B cell (primary cell): ENCODE measurements at places on chromosomes 16 and 17.

- DNase-seq, result no peak
These were observed 22.3 kb downstream of the SRP68 start for GRCh38 chr17:76049836-76050537.

- DNase-seq, result no peak
These were observed 3.2 kb downstream of the ACADVL start for GRCh38 chr17:7222972-7223292.

GRCh38 chr17:15422392-15422965, 44.9 kb downstream of the CDRT4 start:
- DNase-seq, result no peak

DNA sequence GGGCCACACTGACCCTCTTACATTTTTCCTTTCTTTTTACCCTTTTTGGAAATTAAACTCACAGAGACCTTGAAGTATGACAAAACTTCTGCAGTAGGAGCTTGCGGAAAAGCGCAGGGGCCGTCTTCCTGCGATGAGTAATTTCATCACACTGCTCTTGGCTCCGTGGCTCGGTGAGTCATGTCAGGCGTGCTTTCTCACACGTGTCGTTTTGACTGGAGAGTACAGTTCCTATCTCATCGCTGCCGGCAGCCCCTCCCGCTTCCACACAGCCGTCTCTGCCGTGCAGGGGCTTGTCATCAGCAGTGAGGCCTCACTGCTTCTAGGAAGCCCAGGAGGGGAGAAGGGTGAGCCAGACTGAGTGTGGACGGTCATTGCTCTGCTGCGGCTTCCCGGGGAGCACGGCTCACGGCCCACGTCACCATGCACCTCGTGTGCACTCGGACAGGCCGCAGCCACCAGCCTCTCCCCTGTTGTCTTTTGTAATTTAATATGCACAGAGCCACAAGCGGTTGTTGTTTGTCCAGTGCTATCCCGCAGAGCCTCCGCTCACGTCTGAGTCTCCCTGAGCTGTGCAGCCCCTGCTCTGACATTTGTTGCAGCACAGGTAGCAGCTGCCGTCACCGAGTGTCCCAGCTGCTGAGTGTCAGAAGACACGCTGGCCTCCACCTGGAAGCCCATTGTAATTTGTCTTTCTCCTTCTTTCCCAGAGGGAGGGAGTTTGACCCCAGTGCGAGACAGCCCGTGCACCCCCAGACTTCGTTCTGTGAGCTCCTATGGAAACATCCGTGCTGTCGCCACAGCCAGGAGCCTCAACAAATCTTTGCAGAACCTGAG, 99.4 kb upstream of the CHMP6 start:
- DNase-seq, result peak; percentile 52

DNA sequence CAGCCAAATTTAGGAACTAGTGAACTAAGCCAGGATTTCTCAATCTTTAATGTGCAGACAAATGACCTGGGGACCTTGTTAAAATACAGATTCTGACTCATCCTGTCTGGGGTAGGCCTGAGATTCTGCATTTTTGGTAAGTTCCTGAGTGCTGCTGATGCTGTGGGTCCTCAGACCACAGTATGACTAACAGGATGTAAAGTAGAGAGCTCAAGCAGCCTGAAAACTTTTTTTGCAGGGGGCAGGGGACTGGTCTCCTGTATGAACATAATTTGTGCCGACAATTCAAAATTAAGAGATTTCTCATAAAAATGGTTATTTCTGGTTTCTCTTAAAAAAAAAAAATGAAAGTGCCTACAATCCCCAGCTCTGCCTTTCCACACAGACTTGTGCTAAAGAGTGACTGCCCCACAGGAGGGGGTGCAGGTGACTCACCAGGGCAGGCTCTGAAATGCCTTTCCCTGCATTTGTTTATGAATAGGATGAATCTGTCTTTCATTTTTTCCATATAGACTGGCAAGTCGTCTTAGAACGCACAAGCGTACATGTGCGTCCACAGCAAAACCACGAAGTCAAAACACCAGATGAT, 271.5 kb downstream of the PHKB start:
- no peak for DNase-seq

GRCh38 chr16:12043953-12044352, 67.4 kb downstream of the SNX29 start:
- DNase-seq, result no peak

GRCh38 chr16:54175169-54175551, 111.4 kb downstream of the IRX3 start:
- no peak for DNase-seq

DNA sequence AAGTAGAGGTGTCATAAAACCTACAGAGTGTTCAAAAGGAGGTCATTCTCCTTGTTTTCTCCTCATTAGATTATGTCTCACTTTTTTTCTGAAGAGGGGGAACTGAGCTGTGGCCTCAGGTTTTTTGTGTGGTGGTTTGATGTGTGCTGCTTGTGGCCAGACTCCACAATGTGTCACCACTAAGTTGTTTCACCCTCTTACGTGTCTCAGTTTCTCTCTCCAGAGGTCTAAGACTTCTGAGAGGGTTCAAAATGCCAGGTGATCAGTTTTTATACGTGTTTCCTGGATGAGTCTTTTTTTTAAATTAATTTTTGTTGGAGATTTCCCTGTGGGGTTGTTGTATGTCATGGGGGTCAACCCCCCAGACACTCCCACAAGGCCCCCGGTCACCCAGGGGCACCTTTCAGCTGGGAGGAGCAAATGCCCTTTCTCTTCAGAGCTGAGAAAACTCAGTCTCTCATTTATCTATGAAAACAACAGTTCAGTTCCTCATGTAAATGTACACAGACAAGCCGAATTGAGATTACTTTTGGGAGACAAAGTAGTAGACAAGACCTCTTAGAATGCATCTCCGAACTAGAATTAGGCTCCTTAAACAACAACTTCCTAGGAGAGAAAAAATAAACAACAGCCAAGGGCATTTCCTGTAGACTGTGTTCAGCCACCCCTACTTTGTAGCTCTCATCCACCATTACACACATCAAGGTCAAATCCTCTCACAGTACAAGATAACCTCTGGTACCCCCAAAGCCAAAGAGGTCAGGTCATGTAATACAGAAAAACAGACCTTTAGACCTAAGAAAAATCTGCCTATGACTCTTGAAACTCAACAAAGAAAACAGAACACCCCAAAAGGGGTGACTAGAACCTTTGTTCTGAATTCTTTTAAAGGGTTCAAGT, 23.9 kb upstream of the TMEM98 start:
- DNase-seq, result no peak

GRCh38 chr16:61246592-61246991, 789.6 kb downstream of the CDH8 start:
- no peak for DNase-seq

DNA sequence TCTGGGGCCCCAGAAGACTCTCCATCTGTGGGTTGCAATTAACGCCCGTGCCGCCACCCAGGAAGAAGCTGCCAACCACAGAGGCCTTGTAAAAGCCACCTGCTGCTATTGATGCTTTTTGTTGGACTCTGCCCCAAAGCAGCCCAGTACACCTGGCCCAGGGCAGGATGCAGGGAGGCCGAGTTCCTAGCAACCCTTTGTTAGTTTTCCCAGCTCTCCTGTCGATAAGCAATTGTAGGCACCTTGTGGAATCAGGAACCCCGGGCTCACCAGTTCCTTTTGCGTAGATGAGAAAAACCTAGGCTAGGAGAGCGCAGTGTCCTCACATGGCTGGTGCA, 103.3 kb downstream of the ABCC6 start:
- DNase-seq, result no peak

GRCh38 chr16:12375046-12375740, 398.7 kb downstream of the SNX29 start:
- DNase-seq, result no peak

- DNase-seq, result no peak
These were observed 154.0 kb downstream of the ZNF423 start for GRCh38 chr16:49701789-49702494.

DNA sequence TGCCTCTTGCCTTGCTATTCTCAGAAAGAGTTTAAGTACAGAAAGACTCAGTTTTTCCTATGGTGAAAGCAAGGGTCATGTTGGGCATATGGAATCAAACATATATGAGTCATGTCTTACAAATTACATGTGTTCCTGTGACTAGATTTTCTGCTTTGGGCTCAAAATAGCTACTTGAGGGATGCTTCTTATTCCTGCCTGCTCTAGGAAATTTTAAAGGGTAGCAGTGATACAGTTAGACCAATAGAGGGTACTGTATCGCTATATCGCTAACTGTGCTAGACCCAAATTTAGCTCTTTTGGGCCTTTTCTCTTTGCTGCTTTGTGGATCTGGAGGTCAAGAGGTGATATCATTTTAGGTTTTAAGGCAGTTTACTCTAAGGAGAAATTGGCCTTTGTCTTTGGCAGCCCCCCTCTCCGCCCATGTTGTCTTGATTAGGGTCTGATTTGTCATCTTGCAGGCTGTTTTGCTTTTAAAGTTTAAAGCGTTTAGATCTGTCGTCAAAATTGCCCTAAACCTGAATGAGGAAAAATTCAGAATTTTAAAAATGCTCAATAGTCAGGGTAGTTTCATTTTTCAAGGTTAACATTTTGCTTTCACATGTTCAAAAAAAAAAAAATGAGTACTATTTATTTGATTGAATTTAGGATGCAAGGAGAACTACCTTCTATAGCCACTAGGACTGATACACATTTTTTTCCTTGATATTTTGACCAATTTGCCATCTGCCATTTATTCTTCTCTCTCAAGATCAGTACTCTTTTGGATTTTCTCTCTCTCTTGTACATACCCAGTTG, 8.8 kb downstream of the NFATC3 start:
- DNase-seq, result peak; percentile 51

- no peak for DNase-seq
These were observed 1.9 kb downstream of the HS3ST3A1 start for GRCh38 chr17:13599864-13600263.

- no peak for DNase-seq
These were observed 52.1 kb downstream of the CMIP start for GRCh38 chr16:81496742-81497141.

- DNase-seq, result peak; percentile 16
These were observed 38.3 kb upstream of the HAPSTR1 start for GRCh38 chr16:9053006-9053601.

DNA sequence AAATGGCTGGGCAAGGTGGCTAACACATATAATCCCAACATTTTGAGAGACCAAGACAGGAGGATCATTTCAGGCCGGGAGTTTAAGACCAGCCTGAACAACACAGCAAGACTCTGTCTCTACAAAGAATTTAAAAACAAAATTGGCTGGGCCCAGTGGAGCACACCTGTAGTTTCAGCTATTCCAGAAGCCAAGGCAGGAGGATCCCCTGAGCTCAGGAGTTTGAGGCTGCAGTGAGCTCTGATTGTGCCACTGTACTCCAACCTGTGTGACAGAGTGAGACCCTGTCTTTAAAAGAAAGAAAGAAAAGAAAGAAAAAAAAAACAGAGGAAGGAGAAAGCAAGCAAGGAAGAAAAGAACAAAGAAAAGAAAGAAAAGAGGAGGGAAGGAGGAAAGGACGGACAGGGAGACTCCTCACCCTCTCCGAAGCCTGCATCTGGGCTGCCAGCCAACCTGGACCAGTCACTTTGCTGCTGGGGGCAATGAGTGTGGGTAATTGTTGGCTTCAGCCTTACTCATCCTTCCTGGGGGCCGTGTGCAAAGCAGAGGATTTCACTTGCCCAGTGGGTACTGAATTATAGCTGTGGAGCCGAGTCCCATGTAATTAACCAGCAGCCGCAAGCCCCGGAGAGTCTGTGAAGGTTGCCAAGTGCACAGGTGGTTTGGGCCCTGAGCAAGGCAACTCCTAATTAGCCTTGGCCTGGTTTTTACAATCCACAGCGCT, 6.7 kb upstream of the MT4 start:
- DNase-seq, result no peak

DNA sequence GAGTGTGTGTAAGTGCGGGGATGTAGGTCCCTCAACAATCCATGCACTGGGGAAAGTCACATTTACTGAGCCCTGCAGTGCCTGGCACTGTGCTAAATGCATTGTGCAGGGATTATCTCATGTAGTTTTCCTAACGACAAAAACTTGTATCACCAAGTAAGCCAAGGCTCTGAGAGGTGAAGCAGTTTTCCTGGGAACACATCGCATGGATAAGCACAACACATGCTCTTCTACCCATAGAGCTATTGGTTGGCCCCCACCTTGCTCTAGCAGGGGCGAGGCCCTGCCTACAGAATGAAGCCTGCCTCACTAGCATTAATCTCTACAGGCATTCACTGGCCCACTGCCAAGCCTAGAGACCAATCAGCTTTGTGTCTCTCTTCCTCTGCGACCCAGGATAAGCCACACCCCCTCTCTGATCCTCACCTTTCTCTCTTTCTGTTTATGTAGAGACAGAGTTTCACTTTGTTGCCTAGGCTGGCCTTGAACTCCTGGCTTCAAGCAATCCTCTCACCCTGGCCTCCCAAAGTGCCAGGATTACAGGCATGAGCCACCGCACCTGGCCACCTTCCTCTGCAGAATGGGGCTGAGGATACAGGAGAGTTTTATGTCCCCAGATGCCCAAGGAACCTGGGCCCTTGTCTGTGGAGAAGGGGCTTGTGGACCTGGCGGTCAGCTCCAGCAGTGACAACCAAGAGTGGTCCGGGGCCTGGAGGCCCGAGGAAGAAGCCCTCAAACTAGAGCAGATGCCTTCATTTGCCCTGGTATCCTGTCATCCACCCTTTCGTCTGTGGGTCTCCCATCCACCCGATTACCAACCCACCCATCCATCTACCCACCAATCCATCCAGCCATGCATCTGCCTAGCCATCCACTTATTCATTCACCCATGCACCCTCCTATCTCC, 12.8 kb downstream of the CDH16 start:
- DNase-seq, result no peak

DNA sequence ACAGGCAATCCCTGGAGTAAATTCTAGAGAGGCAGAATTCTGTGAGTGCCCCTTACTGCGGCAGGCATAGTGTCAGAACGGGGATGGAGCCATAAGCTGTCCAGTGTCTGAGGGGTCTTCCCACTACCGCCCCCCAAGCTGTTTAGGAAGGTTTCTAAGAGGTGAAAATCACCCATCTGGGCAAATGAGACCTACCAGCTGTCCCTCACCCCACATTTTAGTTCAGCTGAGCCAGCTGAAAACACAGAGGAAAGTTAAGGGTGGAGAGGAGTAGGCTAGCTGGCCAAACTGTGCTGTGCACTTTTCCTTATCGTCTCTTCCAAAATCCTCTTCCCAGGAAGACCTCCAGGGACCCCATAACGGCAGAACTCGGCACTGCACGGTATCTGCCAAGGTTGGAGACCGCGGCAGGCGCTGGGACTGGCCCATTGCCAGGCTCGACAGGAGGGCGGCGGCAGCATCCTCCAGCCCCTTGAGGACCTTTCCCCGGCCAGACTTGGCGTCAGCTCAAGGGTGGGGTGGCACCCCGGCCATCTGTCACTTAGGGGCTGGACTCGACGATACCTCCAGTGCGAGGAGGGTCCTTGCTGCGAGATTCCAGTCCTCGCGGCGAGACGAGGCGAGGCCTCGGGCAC, 955 bp downstream of the ACLY start:
- DNase-seq, result no peak

- no peak for DNase-seq
These were observed 163.4 kb upstream of the ERCC4 start for GRCh38 chr16:13756411-13757140.

GRCh38 chr17:76631821-76632565, 11.6 kb downstream of the ST6GALNAC1 start:
- DNase-seq, result no peak

DNA sequence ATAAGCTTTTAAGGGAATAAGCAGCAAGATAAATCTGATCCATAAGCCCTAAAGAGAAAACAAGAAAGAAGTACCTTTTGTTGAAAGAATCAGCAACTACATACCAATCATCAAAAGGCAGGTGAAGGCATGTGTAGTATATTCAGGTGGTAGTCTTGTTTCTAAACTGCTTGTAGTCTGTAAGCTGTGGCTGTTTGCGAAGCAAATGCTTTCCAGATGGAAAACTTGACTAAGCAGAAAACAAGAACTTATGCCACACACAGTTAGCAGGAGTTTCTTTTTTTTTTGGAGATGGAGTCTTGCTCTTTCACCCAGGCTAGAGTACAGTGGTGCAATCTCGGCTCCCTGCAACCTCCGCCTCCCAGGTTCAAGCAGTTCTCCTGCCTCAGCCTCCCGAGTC, 5.7 kb downstream of the CBX1 start:
- no peak for DNase-seq
